ENCODE measurements at places on chromosomes 4 and X. TPM values are rescaled to one million over a fixed set of nuclear protein-coding genes. Genes with fewer than 3 reads are reported as not detected.

DNA sequence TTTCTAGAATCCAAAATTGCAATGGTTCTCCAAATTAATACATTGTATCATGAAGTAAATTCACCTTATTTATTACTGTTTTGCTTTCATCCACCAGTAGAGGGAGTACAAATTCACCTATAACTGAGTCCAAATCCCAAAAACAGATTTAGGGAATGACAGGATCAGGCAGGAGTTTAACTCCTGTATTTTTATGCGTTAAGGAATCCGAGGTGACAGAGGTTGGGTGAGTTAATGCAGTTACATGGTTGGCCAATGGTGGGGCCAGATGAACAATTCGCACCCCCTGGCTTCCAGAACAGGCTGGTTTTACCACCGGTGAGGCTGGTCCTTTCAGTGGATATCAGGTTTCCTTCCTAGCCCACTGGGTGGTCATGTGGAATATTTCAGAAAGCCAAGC, 82.4 kb downstream of the MTNR1A start:
- peak; percentile 5 for DNase-seq

DNA sequence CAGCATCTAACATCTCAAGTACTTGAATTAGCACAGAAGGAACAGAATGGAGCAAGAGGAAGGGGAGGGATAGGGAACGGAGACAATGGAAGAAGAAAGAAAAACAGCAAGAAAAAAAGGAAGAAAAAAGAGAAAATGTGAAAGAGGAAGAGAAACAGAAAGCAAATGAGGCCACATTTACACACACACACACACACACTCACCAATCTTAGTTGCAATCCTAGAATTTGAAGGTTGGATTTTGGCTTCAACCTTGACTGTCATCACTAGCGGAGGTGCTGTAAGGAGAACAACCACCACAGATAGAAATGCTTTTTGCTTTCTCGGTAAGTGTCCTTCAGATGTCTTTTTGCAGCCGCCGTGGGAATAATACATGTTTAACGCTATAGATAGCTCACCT, 327.1 kb upstream of the NWD2 start:
- DNase-seq: no peak

- no peak for DNase-seq
Observed at GRCh38 chrX:96102997-96103396, 581.6 kb upstream of the DIAPH2 start.

- DNase-seq: peak; percentile 73
Observed at GRCh38 chr4:30870513-30870912, 150.3 kb downstream of the PCDH7 start.

- peak; percentile 44 for DNase-seq
Observed at GRCh38 chrX:34918856-34919255, 23.7 kb upstream of the FAM47B start.

The ARHGAP24 gene
- total RNA-seq: 1.3 TPM

The TMPRSS11A gene
- not detected for total RNA-seq

DNA sequence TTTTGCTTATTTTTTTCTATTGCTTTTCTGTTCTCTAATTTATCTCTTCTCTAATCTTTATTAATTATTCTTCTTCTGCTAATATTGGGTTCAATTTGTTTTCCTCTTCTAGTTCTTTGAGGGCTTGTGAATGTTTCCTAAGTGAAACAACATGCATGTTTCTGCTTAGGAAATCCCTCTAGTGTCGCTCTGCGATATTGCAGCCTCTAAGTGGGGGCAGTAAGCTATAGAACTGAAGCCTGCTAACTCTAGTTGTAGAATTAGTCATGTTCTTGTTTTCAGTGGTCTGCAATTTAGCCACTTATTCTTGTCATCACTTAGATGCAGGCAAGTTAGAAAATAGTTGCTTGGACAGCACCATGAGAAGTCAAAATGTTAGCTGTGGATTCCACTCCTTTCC, 222.6 kb downstream of the SPIN4 start:
- peak; percentile 9 for DNase-seq

The UGT2B10 gene
- not detected for total RNA-seq

DNA sequence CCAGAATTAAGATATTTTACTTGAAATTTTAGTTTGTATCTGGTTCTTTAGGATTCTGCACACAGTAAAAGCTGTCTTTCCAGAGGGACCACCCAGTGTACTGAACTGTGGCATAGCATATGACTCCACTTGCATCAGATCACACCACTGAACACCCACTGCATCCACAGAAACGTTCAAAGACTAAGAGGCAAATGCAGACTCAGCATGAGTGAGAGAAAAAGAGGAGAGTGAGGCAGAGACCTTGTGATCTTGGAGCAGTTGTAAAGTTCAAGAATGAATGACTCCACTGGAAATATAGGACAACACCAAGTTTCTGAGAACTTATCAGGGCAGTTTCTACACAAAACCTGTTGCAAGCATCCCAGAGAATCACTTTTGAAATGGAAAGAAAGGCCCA, 20.8 kb downstream of the PRDM5 start:
- no peak for DNase-seq

DNA sequence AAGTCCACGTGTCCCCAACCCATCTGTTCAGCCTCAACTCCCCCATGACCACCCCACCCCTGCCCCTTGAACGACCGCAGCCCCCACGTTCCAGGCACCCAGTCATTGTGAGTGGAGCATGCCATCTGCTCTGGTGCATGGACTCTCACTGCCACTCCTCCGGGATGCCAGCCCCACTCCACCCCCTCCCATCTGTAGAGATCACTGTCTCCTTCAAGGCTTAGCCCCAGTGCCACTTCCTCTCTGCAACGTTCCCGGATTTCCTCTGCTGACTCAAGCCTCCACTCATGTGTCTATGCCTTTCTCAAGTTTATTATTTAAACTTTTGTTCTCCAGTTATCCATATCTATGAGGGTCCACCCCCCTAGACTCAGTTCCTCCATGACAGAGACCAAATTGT, 54.0 kb downstream of the MAML3 start:
- DNase-seq: peak; percentile 71

GRCh38 chrX:1661048-1661921, 46.4 kb downstream of the ASMT start:
- DNase-seq: peak; percentile 18

- no peak for DNase-seq
Observed at GRCh38 chrX:10569946-10570345, 50.4 kb downstream of the MID1 start.

DNA sequence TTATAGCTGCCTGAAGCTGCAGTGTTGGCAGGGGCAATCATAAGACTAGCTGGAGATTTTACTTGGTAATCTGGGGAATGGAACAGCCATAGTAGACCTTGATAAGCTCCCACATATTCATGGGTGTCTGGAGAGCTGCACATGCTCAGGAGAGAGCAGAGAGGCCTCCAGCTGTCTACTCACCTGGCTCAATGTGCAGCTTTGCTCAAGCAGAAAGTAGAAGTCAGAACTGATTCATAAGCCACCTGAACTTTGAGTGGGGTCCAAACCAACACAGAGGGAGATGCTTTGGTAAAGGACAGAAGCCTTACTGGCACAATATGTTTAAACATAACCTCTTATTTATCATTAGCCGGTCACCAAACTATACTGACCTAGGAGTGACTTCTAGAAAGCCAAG, 54.4 kb downstream of the KDM6A start:
- no peak for DNase-seq

- DNase-seq: no peak
Observed at GRCh38 chrX:21702725-21703124, 44.6 kb upstream of the KLHL34 start.

The EMD gene
- 98.2 TPM for total RNA-seq

The RBMXL3 gene
- not detected for total RNA-seq

The GC gene
- not detected for total RNA-seq

GRCh38 chr4:80154545-80154933, 42.8 kb upstream of the PRDM8 start:
- no peak for DNase-seq

The CENPVL3 gene
- total RNA-seq: 0.05 TPM

DNA sequence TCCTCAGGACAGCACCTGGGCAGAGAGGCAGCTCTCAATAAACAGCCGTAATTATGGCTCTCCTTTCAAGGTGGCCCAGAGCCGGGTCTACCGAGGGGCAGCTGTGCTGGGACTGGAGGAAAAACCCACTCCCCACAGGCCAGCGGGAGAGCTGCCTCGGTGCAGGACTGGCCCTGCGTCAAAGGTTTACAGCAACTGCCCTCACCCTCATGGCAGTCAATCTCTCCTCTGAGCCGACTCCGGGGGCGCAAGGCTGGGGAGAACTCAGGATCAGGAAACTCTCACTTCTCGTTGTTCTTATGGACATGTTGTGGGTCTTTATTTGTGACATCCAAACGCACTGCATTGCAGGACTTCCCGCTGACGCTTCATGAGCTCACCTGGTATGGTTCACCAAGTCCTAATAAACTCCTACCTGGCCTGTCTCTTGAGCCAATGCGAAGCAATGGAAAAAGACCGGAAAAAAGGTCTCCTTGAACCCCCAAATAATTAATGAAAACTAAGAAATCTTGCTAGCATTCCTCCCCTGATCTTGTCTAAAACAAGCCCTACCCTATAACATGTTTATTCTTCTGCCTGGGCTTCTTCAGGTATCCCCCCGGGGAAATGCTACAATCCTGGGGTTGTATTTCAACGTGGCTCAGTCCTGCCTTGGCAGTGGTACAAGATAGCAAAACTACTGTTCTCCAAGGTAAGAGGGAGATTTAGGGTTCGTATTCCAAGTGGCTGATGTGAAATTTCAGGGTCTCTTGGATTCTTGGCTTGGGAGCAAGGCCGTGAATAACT, 50.1 kb upstream of the CDKN2AIP start:
- DNase-seq: no peak

DNA sequence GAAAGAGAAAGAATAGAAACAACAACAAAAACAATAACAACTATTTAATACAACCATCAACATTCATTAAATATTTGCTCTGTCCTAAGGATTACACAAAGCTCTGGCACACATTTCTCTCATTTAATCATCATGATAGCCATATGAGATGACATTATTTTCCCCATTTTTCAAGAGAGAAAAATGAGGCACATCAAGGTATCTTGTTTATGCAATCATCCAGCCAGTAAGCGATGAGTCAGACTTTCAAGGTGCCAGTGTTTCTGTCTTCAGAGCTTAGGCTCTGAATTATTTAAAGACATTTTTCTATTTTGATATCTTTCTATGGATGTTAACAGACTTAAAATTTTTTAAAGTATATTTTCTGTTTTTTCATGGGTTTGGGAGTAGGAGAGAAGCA, 541.8 kb upstream of the SMIM31 start:
- no peak for DNase-seq

GRCh38 chrX:24334461-24334860, 20.6 kb upstream of the SUPT20HL2 start:
- no peak for DNase-seq

GRCh38 chr4:153728151-153728550, 31.7 kb downstream of the RNF175 start:
- DNase-seq: no peak

GRCh38 chr4:85084371-85085094, 118.0 kb upstream of the WDFY3 start:
- DNase-seq: peak; percentile 63

DNA sequence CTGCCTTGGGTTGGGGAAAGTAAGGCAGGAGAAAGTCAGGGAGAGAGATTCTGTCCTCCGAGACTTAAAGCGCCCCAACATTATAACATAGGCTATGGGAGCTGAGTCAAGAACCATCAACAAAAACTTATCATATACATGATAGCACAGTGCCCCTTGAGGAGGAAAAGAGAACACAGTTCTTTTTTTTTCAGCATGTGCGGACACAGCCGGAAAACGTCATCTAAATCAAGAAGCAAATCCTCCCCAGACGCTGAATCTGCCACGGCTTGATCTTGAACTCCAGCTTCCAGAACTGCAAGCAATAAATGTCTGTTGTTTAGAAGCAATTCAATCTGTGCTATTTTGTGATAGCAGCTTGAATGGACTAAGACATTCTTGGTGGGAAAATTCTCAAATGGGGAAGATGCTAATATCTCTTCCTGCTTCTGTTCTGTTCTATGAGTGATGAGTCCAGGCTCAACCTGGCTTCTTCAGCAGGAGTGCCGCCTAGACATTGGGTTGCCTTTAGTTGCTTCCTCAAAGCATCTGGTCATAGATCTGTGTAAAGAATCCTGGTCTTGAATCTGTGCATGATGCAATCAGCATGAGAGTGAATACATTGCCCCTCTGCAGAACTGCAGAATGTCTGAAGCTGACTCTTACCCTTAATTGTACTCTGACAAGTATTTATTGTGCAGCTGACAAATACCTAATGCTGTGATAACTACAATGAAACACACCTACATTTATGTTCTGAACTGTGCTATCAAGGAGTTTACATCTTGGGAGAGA, 549.8 kb upstream of the PRKX start:
- DNase-seq: no peak

DNA sequence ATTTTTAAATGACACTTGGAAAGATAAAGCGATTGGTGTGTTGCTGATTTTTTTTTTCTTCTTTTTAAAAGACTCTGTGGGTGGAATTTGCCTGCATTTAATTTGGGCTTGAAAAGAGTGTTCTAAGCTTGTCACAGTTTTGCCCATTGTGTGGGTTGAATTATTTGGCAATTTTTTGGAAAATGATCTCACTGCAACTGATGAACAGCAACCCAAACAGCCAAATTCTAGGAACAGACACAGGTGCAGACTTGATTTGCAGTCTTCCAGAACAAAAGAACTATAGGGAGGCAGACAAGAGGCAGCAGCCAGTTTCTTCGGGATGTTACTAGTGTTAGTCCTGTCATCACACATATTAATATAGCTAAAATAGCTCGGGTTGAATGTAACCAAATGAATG, 40.5 kb downstream of the CASP6 start:
- no peak for DNase-seq

DNA sequence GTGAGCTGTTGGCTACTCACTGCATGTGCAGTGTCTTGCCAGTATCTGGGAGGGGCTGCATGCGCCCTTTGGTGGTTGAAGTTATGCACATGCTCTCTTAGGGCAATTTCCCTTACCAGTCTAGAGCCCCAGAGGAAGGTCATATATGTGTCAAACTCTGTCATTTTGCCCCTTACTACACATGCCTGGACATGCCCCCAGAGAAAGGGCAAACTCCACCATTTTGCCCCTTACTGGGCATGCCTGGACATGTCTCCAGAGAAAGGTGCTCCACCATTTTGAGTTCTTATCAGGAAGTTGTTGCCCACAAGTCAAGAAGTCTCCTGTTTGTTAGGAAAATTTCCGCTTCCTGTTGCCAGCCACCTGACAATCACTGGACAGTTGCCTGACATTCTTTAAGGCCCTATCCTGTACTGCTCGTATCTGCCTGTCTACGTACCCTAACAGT, 56.4 kb upstream of the PLAC8 start:
- no peak for DNase-seq

The LEF1 gene
- total RNA-seq: 0.69 TPM

DNA sequence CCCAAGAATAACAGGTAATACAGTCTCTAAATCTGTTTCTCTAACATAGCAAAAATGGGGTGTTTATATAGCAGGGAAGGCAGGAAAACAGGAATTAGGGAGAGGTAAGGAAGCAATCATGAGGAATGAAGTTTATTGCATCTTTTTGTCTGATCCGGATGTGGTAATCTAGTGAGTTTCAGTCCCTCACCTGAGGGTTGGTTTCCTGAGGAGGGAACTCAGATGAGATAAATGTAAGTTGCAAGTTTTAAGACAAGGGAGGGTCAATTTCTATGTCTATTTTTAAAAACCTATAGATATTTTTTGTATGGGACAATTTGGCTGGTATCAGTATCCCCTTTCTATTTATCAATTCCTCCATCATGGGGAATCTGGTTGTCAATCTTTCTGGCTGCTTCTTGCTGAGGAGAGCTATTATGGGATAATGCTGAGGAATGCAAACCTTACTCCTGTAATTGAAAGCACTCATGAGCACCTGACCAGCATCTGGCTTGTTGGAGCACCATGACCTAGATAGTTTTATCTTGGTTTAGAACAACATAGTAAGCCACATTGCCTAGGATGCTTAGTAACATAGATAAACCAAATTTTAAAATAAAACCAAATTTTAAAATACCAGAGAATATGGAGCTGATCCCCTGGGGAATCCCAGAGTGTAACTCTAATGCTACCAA, 130.1 kb downstream of the ADAM29 start:
- no peak for DNase-seq

Measured in NCI-H460 (cell line).